ENCODE measurements at places on chromosomes 5 and 9.
A peak's percentile ranks its signal among the peaks of the same experiment; 100 is the strongest.

DNA sequence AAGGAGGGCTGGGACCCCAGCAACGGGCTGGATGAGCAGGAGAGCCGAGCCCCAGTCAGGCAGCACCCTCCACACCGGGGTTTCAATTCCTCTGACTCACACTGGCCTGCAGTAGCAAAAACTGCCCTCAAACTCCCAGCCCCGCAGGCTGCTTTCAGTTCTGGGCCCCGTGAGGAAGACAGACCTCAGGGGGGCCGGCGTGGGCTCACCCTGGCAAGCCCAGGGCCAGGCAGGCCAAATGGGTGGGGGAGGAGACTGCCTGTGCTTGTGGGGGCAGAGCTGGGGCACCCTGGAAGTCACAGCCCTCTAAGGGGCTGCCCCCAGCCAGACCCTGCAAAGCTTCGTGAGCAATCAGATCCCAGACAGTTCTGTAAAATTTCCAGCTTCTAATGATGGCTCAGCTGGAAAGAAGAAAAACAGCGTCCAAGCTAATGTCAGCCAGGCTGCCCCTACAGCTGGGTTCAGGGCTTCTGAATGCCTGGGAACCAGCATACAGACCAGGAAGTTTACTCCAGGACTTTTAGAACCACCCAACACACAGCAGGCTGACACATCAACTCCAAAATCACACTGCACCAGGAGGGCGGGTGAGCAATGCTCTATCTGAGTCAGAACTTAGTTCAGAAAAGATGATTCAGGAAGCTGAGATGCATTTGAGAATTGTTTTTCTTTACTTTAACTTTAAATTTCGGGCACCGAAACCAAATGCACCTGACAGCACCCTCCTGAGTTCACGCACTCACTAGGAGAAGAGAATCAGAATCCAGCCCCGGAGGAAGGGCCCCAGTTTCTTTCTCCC, 34.7 kb downstream of the LPCAT1 start:
- peak; percentile 74 for DNase-seq

GRCh38 chr9:24582146-24583126, 36.7 kb upstream of the IZUMO3 start:
- DNase-seq, result no peak

- no peak for DNase-seq
Observed at GRCh38 chr5:33933723-33934169, 2.4 kb upstream of the RXFP3 start.

DNA sequence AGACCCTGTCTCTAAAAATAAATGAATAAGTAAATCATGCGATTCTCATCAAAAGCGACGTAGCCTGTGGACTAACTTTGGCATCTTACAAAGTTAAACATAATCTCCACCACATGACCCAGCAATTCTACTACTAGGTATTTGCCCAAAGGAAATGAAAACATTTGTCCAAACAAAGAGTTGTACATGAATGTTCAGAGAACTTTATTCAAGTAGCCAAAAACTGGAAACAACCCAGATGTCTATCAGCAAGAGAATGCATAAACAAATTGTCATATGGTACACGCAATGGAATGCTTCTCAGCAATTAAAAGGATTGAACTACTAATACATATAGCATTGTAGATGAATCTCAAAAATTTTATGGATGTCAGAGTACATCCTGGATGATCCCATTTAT, 82.6 kb downstream of the ADRB2 start:
- DNase-seq, result no peak

DNA sequence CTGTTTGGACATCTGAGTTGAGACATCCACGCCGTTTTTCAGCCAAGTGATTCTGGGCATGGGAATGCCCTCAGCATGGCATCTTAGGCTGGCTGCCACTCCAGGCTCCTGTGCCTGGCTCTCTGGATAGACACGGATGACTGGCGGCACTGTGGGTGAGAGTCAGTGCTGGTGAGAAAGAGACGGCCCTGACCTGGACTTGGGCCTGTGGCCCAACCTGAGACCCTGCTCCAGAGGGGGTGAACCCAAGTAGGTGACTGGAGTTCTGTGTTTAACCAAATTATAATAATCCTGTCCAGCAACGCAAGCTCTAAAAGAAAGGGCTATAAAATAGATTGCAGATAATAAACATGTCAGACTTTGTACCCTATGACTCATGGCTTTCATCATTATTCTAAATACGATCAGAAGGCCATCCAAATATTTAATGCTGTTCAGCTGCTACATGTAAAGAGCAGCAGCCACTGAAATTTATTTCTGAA, 173.9 kb downstream of the HSPA4 start:
- no peak for DNase-seq

DNA sequence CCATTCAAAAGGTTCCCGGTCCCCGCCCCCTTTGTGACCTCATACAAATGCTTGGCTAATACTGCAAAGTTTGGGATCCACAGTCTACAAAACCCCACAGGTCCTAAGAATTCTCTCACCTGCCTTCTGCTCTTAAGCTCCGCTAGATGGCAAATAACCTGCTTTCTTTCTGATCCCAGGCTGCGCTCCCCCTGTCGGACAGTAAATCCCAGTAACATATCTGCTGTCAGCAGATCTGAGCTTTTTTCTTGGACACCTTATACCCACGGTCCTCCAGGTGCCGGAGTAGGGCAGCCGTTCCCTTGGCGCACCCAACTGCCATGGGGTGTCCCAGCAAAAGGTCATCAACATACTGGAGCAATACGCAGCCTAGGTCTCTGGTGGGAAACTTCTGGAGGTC, 39.0 kb upstream of the PPP1R26 start:
- DNase-seq, result no peak

- no peak for DNase-seq
Observed at GRCh38 chr9:35935261-35935660, 22.7 kb downstream of the OR2S2 start.

- DNase-seq, result no peak
Observed at GRCh38 chr5:54324651-54325271, 14.4 kb upstream of the ARL15 start.

- no peak for DNase-seq
Observed at GRCh38 chr5:74251141-74252035, 389.1 kb downstream of the ENC1 start.

GRCh38 chr5:159768243-159768642, 148.0 kb upstream of the ADRA1B start:
- no peak for DNase-seq

DNA sequence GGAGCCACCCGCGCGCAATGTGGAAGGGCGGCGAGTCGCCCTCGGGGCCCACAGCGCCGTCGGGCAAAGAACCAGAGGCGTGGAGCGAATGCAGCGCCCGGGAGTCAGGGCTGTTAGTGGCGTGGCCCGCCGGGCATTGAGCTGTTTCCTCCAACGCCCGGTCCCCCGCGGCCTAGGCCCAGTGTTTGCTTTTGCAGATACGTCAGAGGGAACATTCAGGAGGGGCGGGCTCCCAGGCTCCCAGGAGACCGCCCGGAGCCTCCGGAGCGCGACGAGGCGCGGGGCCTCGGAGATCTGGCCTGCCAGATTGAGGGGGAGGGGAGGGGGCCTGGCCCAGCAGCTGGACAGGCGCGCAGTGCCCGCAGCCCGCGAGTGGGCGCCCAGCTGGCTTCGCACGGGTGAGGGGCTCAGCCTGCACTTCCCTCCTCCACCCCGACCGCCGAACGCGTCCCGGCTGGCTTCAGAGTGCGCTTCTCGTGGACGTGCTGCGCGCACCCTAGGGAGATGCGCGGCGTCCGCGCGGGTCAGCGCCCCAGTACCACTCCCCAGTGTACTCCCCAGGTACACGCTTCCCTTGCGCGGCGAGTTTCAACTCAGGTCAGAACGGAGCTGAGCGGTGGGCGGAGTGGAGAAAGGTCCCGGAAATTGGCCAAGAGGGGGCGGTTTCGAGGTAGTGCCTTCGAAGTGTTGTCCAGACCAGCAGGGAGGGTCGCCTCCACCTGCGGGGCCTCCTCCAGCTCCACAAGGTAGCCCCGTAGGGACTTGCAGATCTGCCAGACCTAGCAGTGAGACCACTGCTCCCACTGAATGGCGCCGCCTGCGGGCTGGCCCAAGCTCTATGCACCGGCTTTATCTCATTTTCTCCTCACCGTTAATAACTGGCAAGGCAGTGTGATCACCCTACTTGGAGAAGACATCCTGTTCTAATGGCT, 130.4 kb downstream of the TMEM174 start:
- no peak for DNase-seq

- no peak for DNase-seq
Observed at GRCh38 chr5:74725331-74725730, 40.3 kb downstream of the HEXB start.

- DNase-seq, result no peak
Observed at GRCh38 chr5:154860765-154861164, 2.3 kb downstream of the CNOT8 start.

- no peak for DNase-seq
Observed at GRCh38 chr5:72776684-72777083, 39.8 kb upstream of the TNPO1 start.

DNA sequence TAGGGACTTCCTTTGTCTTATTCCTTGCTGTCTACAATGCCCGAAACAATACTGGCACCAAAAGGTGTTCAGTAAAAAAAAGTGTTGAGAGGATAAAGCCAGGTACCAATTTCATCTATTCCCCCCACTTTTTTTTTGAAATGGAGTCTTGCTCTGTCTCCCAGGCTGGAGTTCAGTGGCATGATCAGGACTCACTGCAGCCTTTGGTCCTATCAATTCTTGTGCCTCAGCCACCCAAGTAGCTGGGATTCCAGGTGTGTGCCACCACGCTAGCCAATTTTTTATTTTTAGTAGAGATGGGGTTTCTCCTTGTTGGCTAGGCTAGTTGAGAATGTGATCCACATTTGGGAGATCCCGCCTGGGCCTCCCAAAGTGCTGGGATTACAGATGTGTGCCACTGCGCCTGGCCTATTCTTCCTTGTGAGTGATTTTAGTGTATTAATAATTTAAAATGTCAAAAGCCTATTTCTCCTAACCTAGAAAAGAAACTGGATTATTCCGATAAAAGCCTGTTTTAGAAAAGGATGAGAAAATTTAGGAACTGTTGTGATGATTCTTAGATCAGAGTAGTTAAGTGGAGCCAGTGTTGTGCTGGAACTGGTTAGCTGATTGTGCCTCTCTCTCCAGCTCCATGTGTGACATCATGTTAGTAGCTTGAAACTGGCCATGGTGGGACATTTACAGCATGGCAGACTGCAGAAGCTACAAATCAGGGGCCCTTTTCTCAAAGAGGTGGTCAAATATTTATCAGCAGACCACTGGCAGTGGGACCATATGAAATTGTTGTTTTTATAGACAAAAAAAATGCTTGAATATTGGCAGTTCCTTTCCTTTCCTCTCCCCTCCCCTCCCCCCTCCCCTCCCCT, 14.3 kb downstream of the CDC42SE2 start:
- no peak for DNase-seq
